ENCODE measurements at places on chromosomes 2 and 18. TPM values are rescaled to one million over a fixed set of nuclear protein-coding genes. Genes with fewer than 3 reads are reported as not detected.

Gene TEX44
- not detected for total RNA-seq

Gene CXCR1
- not detected for total RNA-seq

Gene LIPG
- total RNA-seq: 17.2 TPM

Gene SERPINB10
- total RNA-seq: not detected

Gene TRIP12
- 117 TPM for total RNA-seq

Gene ASIC4
- total RNA-seq: not detected

Gene HOXD3
- total RNA-seq: not detected

Gene GPR35
- 0.39 TPM for total RNA-seq

Data from GM23338 (cell line).